ENCODE measurements at places on chromosomes 6 and 20.

- DNase-seq, result no peak
These were observed at the start of gene EYA2 for GRCh38 chr20:46894579-46894958. EYA2 (plus strand) TSS chr20:46894843; CDS start chr20:46990011, 95,168 bp downstream.

- DNase-seq, result no peak
These were observed 132.5 kb downstream of the EPM2A start for GRCh38 chr6:145602726-145603326.

GRCh38 chr6:21082091-21082490, 511.5 kb upstream of the SOX4 start:
- DNase-seq, result no peak

GRCh38 chr6:72217626-72218025, 331.3 kb downstream of the RIMS1 start:
- no peak for DNase-seq

GRCh38 chr6:131657630-131658111, 20.6 kb downstream of the ENPP3 start:
- DNase-seq, result no peak

GRCh38 chr6:106167096-106167814, 81.1 kb downstream of the PRDM1 start:
- DNase-seq, result no peak

DNA sequence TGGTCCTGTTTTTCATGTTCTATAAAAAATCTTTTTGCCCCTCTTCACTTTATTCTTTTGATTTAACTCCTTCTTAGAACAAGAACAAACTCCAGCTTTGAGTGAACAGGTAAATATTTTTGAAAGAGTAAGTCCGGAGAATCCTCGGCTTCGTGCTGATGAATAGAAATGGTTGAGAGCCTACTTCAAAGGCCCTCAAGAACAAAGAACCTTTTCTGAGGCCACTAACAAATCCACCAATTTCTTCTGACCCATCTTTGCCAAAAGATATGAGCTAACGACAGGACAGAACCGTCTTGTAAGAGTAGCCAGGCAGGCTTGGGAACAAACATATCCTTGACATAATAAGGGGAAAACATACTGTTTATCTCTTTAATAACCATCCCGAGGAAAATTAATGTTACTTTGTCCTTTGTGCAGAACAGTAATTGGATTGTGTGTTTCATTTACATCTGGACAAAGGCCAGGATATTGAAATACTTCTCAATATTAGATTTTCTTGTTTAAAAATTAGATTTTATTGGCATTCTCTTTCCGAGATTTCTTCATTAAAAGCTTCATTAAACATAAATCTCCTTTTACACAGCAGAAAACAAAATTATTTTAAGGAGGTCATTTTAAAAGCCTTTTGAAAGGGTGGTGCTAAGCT, 52.9 kb downstream of the NOX3 start:
- no peak for DNase-seq

GRCh38 chr20:46159101-46159897, 41.2 kb downstream of the CD40 start:
- no peak for DNase-seq

Measured in NCI-H748 treated with DMSO at 0.1 percent for 48 hours (cell line).